A549 treated with dexamethasone at 1 μM for 4 hours (cell line): ENCODE measurements at places on chromosomes 16 and 17. TPM values are rescaled to one million over a fixed set of nuclear protein-coding genes. Genes with fewer than 3 reads are reported as not detected.

TEX14 gene
- total RNA-seq: 0.11 to 0.49 TPM (median 0.28 TPM) in 5 replicates

PRSS53 gene
- total RNA-seq: 0.64 to 2.0 TPM (median 1.1 TPM) in 5 replicates

HID1 gene
- 15.4 to 22.7 TPM (median 20.5 TPM) in 5 replicates for total RNA-seq

KCNH6 gene
- total RNA-seq: 0.02 to 0.06 TPM (median 0.05 TPM) in 3 of 5 replicates, not detected in the others

COX6A2 gene
- total RNA-seq: not detected in 5 replicates

TMC7 gene
- 4.9 to 7.2 TPM (median 6.2 TPM) in 5 replicates for total RNA-seq

MT3 gene
- total RNA-seq: 0.34 to 0.82 TPM (median 0.54 TPM) in 4 of 5 replicates, not detected in the other

HLF gene
- 0.08 to 0.30 TPM (median 0.14 TPM) in 5 replicates for total RNA-seq

E4F1 gene
- 14.1 to 26.2 TPM (median 24.4 TPM) in 5 replicates for total RNA-seq

JUP gene
- total RNA-seq: 69.7 to 126 TPM (median 119 TPM) in 5 replicates

C16orf92 gene
- total RNA-seq: not detected in 5 replicates

GCGR gene
- 0.08 to 0.56 TPM (median 0.33 TPM) in 5 replicates for total RNA-seq

NHLRC4 gene
- total RNA-seq: 0.14 to 0.26 TPM (median 0.21 TPM) in 5 replicates

CDH3 gene
- total RNA-seq: 0.17 to 0.51 TPM (median 0.28 TPM) in 5 replicates

CDH1 gene
- total RNA-seq: 3.5 to 6.4 TPM (median 5.4 TPM) in 5 replicates

USH1G gene
- total RNA-seq: 0.06 to 0.15 TPM (median 0.12 TPM) in 5 replicates

TMEM204 gene
- total RNA-seq: 0.07 to 0.17 TPM (median 0.11 TPM) in 5 replicates

YWHAE gene
- total RNA-seq: 632 to 1,159 TPM (median 671 TPM) in 5 replicates

KRTAP1-3 gene
- total RNA-seq: not detected in 5 replicates

SLC38A10 gene
- total RNA-seq: 46.7 to 77.7 TPM (median 74.3 TPM) in 5 replicates

ST6GALNAC1 gene
- 0.14 to 0.75 TPM (median 0.52 TPM) in 5 replicates for total RNA-seq

KRT36 gene
- total RNA-seq: 0.06 TPM in 1 of 5 replicates, not detected in the others

ZNF652 gene
- 9.6 to 12.6 TPM (median 10.3 TPM) in 5 replicates for total RNA-seq

CCL11 gene
- total RNA-seq: not detected in 5 replicates

CFAP97D1 gene
- total RNA-seq: 0.06 to 0.10 TPM (median 0.07 TPM) in 5 replicates

TRAF4 gene
- total RNA-seq: 46.2 to 72.9 TPM (median 69.6 TPM) in 5 replicates

WNK4 gene
- 0.50 to 1.7 TPM (median 1.1 TPM) in 5 replicates for total RNA-seq

ITGAX gene
- 0.76 to 1.8 TPM (median 1.0 TPM) in 5 replicates for total RNA-seq

CMTM2 gene
- total RNA-seq: not detected in 5 replicates

KCNJ2 gene
- 0.03 to 0.11 TPM (median 0.06 TPM) in 5 replicates for total RNA-seq

HYDIN gene
- total RNA-seq: 0.21 to 0.53 TPM (median 0.37 TPM) in 5 replicates

IGF2BP1 gene
- 49.8 to 95.2 TPM (median 92.0 TPM) in 5 replicates for total RNA-seq

ZNF267 gene
- 6.6 to 8.7 TPM (median 7.0 TPM) in 5 replicates for total RNA-seq

PABPN1L gene
- total RNA-seq: not detected in 5 replicates

NPB gene
- total RNA-seq: 0.34 to 0.63 TPM (median 0.62 TPM) in 5 replicates

TERB1 gene
- 0.05 to 0.08 TPM (median 0.07 TPM) in 3 of 5 replicates, not detected in the others for total RNA-seq

HES7 gene
- 2.3 to 4.9 TPM (median 3.7 TPM) in 5 replicates for total RNA-seq

SOX9 gene
- 9.9 to 15.4 TPM (median 13.8 TPM) in 5 replicates for total RNA-seq

IGSF6 gene
- total RNA-seq: not detected in 5 replicates

MAFG gene
- total RNA-seq: 19.5 to 29.0 TPM (median 25.9 TPM) in 5 replicates

CHD9 gene
- 13.0 to 22.3 TPM (median 17.5 TPM) in 5 replicates for total RNA-seq

MPV17L gene
- total RNA-seq: 4.2 to 6.7 TPM (median 6.1 TPM) in 5 replicates

KRT16 gene
- total RNA-seq: 0.83 to 1.5 TPM (median 1.4 TPM) in 5 replicates

TBC1D3I gene
- 0.06 to 0.27 TPM (median 0.23 TPM) in 4 of 5 replicates, not detected in the other for total RNA-seq

HS3ST4 gene
- not detected in 5 replicates for total RNA-seq

ANKRD40CL gene
- not detected in 5 replicates for total RNA-seq

LPCAT2 gene
- 3.0 to 5.5 TPM (median 4.6 TPM) in 5 replicates for total RNA-seq

CD300E gene
- not detected in 5 replicates for total RNA-seq

COL1A1 gene
- total RNA-seq: 5.8 to 11.3 TPM (median 9.0 TPM) in 5 replicates

KRTAP4-6 gene
- not detected in 5 replicates for total RNA-seq

MYO15A gene
- 0.26 to 0.82 TPM (median 0.53 TPM) in 5 replicates for total RNA-seq
